H4 (cell line): ENCODE measurements at places on chromosomes 7 and 10. TPM values are rescaled to one million over a fixed set of nuclear protein-coding genes. Genes with fewer than 3 reads are reported as not detected.
A peak's percentile ranks its signal among the peaks of the same experiment; 100 is the strongest.

- DNase-seq, result peak; percentile 71
Observed at GRCh38 chr10:101467286-101467770, 113.4 kb downstream of the BTRC start.

- DNase-seq, result peak; percentile 75
Observed at GRCh38 chr10:100878291-100878910, 34.4 kb upstream of the SLF2 start.

GRCh38 chr7:48252995-48253394 is 81.7 kb downstream of the ABCA13 start:
- DNase-seq, result no peak

- peak; percentile 62 for DNase-seq
Observed at GRCh38 chr7:34158368-34159153, 253.2 kb downstream of the BMPER start.

DNA sequence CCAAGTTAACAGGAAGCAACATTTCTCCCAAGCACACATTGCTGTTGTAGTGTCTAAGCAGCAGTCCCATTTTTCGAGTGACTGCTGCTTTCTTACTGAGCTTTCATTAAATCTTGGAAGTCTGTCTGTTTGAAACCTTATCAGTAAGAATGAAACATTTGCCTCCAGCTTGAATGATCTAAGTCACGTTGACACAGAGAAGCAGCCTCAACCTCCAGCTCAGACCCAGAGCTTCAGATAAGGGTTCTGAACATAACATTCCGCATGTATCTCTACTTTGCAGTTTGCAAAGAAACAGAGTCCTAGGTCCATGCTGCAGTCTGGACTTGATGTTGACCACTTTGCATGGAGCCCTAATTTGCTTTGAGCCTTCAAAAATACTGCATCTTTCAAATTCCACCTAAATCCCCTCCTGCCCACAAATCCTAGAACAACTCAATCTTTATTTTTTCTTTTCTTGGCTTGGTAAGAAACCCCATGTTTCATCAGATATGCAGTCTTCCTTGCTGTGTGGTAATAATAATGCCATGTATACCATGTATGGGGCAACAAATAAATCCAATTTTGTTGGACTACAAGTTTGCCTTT is 698.7 kb upstream of the IGFBP3 start:
- DNase-seq, result no peak

DNA sequence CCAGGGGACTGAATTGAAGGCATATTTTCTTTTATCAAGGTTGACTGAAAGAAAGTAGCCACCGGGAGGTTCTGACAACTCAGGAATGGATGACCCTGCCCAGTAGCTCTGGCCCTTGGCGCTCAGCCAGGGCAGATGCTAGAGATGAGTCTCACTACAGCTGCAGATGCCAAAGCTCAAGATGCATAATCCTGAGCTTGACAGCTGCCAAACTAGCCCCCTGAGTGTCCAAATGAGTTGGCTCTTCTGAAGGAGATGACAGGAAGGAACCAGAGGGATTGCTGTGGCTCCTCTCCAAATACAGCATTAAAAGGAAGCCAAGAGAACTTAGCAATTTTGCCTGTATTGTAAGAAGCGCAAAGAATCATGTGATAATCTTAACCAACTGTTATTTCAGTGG is 78.4 kb downstream of the NXPH1 start:
- DNase-seq, result no peak

GRCh38 chr10:84397735-84398144 is 69.4 kb downstream of the CCSER2 start:
- no peak for DNase-seq

GRCh38 chr10:123146013-123146893 is 1.7 kb upstream of the HMX2 start:
- DNase-seq, result no peak

TRIP6 gene
- total RNA-seq, result 78.5 and 95.5 TPM in 2 replicates

KIAA1549 gene
- total RNA-seq, result 2.5 and 3.3 TPM in 2 replicates

HECW1 gene
- 25.9 and 33.8 TPM in 2 replicates for total RNA-seq

PON1 gene
- not detected in 2 replicates for total RNA-seq

CALN1 gene
- 6.5 and 8.4 TPM in 2 replicates for total RNA-seq

IRF5 gene
- total RNA-seq, result 2.6 and 8.0 TPM in 2 replicates
